ENCODE measurements at places on chromosomes 7 and 10.

GRCh38 chr10:72097448-72098300 is 9.3 kb upstream of the SPOCK2 start:
- no peak for DNase-seq

GRCh38 chr10:103224133-103224532 is 21.6 kb upstream of the RPEL1 start:
- no peak for DNase-seq

GRCh38 chr10:3485057-3485686 is 299.8 kb downstream of the KLF6 start:
- no peak for DNase-seq

DNA sequence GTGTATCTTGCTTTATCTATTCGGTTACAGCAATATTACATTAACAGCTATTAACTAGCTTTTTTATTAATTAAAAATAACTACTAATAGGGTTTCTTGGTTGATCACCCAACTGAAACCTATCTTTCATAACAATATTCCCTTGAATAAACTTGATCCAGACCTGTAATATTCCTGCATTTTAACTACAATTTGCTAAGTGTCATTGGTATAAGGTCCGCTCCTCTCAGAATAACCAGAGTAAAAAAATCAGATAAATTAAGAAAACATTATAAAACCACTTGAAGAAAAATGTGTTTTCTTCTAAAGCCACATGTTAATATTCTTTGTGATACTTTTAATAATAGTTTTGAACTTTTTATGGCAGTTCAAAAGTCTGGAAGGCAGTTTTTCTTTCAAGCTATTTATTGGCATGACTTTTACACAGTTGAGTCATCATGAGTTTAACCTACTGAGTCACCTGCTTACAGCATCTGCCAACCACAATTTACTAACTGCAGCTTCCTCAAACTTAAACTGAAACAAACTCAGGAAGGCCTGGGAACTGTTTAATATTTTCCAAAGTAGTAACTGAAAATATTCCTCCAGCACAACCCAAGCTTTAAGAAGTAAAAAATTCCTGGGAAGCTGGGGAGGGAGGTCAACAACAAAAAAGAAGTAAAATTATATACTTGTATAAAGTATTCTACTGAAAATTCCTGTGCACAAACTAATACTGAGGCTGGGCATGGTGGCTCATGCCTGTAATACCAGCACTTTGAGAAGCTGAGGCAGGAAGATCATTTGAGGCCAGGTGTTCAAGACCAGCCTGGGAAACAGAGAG is 103.2 kb downstream of the NRBF2 start:
- no peak for DNase-seq

DNA sequence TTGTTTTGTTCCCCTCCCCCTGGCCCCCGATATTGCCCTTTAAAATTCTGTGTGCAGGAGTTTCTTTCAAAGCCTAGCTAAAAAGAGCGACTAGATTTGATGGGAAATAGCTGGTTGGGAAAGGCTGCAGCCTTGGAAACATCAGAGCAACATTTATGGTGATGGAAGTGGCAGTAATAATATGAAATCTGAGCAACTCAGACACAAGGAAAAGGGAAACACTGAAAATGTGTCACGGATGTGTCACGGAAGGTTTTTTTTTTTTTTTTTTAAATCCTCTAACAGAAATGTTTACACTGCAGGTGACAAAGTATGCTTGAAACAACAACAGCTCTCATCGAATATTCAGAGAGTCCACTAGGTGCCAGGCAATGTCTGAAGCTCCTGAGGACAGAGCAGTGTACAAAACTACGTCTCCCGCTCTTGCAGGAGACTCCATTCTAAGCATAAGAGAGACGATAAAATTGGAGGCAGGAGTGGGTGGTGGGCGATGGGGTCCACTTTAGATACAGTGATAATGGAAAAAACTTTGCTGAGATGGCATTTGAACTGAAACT is 143.0 kb downstream of the RSU1 start:
- DNase-seq, result no peak

- DNase-seq, result no peak
Observed at GRCh38 chr7:18948521-18948920, 168.9 kb downstream of the TWIST1 start.

DNA sequence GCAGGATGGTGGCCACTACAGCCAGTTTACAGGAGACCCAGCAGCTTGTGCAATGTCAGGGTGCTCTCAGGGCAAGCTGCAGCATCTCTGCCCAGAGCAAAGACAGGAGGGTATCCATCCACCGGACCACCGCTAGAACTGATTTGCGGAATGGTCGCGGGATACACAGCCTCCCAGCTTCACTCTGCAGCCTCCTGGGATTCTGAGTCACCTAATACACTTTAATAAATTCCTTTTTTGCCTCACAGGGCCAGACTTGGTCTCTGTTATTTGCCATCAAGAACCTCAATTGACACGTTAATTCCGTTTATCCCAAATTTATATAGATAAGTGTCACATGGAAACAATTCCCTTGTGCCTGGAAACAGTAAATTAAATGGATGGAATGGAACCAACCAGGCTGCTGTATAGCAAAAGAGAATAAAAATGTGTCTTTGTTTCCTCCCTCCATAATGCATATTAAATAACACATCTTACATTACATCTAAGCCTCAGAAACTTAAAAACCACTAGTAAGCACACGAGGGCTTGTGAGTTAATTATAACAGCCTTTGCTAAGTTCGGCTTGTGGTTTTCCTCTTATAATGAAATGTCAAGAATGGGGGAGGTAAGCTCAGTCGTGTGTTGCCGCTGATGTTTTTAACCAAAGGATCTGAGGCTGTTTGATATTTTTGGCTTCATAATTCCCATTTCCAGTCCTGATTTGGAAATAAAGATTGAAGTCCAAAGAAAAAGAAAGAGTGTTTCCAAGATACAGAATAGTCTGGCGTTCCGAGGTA is 52.1 kb downstream of the ADRB1 start:
- no peak for DNase-seq

DNA sequence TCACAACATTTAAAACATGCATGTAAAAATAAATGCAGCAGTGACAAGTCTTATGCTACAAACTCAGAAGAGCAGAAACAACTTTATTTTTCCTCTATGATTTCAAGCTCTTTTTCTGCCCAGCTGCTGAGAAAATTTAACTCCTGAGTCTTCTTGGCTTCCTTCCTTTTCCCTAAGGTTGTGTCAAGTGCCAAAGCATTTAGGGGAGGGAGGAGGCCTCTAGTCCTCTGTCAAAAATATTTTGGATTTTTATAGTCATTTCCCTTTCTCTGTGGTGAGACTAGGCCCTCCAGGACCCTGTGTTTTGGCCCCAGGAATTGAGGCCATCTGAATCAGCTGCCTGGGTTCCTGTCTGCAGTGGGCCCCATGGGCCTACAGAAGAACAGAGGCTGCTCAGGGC is 11.0 kb upstream of the PILRB start:
- DNase-seq, result no peak

GRCh38 chr10:76252733-76253132 is 821.3 kb downstream of the LRMDA start:
- DNase-seq, result no peak

GRCh38 chr10:49280001-49280408 is 19.0 kb upstream of the C10orf71 start:
- no peak for DNase-seq

GRCh38 chr7:158657189-158657746 is 47.3 kb downstream of the NCAPG2 start:
- DNase-seq, result no peak

DNA sequence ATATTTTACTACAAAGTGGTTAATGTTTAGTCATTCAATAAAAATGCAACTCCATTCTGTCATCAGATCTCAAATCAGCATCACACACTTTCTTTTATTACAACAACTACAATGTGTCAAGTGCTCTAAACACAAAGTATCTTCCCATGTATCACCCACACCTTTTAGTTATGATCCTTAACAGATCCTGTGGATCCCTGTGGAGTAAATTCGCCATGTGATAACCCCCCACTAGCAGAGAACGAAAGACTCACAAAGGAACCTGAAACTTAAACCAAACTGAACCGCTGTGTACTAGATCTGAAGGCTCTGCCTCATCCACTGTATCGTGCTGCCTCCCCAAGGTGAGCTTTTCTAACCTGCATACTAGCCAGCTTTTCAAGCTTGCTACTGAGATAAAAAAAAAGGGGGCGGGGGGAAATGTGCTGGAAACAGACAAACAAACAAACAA is 1.7 kb downstream of the DPY19L1 start:
- DNase-seq, result no peak

- no peak for DNase-seq
Observed at GRCh38 chr7:81709836-81710235, 60.0 kb downstream of the HGF start.

GRCh38 chr7:102888561-102889233 is 24.1 kb upstream of the LRRC17 start:
- DNase-seq, result no peak

GRCh38 chr10:128908099-128908498 is 558.9 kb upstream of the MGMT start:
- DNase-seq, result no peak

GRCh38 chr7:131554880-131555516 is 1.4 kb downstream of the PODXL start:
- no peak for DNase-seq

DNA sequence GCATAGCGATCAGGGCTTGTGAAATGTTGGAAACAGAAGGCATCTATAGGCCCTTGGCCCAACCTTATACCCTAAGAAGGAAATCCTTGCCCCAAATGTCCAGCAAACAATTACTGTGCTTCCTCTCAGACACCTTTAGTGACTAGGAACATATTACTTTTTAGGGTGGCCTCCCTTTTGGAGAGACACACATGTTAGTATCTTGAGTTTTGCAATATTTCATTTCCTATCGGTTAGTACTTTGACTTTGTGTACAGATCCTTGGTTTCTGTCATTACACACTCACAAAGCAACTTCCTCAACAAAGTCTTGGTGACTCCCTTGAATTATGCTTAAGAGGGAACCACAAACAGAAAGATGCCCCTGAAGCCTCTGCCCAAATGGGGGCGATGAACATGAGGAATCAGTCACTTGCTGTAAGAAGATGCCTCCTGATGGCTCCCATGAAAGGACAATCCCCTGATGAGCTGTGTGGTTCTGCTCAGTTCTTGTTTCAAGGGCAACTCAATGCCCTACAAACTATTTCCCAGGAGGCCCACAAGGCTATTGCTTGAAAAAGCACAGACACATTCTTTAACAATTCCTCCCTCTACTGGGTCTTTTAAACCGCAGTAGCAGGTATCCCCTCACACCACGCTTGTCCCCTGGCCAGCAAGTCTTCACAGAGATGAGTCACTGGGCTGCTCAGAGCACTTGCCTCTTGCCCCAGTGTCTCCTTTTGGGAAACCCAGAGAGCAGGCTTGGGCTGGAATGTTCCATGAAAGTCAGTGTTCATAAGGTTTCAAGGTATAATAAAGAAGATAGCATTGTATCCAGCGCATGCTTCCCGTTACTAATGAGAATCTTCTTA is 196.2 kb downstream of the FANK1 start:
- no peak for DNase-seq

GRCh38 chr7:28722684-28723083 is 235.4 kb downstream of the TRIL start:
- no peak for DNase-seq

DNA sequence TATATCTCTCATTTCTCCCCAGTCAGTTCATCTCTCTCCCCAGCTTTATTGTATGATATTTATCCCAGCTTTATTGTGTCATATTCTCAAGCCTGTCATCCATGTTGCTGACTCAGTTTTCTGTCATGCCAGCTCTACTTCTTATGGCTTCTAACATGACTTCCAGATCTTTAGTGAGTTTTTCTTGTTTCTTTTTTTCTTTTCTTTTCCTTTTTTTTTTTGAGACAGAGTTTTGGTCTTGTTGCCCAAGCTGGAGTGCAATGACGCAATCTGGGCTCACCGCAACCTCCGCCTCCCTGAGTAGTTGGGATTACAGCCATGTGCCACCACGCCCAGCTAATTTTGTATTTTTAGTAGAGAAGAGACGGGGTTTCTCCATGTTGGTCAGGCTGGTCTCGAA is 28.7 kb upstream of the CALU start:
- no peak for DNase-seq

- no peak for DNase-seq
Observed at GRCh38 chr10:132252412-132252811, 55.3 kb downstream of the STK32C start.

GRCh38 chr7:95878677-95879076 is 106.3 kb downstream of the DYNC1I1 start:
- DNase-seq, result no peak

DNA sequence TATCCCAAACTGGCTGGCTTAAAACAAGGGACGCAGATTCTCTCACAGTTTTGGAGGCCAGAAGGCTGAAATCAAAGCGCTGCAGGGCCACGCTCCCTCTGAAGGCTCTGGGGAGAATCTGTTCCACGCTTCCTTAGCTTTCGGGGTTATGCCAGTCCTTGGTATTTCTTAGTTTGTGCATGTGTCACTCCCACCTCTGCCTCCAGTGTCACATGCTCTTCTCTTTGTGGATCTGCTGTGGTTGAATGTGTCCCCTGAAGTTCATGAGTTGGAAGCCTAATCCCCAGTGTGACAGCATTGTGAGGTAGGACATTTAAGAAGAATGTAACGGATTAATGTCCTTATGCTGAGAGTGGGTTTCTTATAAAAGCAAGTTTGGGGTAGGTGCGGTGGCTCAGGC is 29.4 kb upstream of the RHEB start:
- no peak for DNase-seq

GRCh38 chr7:104928721-104929400 is 85.1 kb upstream of the KMT2E start:
- DNase-seq, result no peak

DNA sequence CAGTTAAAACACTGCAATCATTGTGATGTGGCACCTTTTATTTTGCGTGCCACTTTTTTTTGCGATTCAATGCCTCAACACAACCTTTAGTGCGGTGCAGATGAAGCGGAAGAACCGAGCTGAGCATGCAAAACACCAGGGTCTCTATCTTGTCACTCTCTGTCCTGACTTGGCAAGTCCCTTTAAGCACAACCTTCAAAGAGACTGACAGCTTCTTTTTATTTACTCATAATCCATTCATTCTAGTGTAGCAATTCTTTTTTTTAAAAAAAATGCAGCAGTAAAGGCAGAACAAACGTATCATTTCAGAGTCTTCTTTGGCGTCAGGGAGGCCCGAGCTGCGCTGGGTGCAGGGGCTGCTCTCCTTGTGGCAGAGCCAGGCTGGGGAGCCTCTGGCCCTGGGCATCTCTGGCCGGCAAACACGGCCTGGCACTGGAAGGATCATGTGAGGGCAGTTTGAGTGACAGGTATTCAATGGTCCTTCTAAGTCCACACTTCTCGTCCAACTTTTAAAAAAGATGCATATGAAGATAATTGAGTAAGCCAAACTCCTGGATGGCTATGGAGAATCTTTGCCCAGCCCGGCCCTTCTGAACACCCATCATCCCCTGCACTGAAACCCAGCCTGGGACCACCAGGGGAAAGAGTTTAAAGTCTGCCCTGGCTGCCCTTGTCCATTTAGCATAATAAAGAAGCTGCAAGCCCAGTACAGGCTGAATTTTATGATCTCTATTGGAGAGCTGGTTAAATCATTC is 3.9 kb downstream of the PTF1A start:
- no peak for DNase-seq

- no peak for DNase-seq
Observed at GRCh38 chr10:79184657-79185056, 115.9 kb downstream of the ZMIZ1 start.

DNA sequence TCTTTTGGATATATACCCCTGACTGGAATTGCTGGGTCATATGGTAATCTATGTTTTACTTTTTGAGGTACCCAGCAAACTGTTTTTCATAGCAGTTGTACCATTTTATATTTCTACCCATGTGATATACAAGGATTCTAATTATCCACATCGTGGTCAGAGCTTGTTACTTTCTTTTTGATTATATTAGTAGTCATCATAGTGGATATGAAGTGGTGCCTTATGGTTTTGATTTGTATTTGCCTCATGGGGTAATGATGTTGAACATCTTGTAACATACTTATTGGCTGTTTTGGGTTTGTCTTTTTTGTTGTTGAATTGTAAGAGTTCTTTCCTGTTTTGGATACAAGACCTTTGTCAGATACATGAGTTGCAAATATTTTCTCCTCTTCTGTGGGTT is 51.7 kb downstream of the MAPK8 start:
- DNase-seq, result no peak
